Fibroblast of skin of scalp (primary cell): ENCODE measurements at places on chromosomes 16 and 17.

DNA sequence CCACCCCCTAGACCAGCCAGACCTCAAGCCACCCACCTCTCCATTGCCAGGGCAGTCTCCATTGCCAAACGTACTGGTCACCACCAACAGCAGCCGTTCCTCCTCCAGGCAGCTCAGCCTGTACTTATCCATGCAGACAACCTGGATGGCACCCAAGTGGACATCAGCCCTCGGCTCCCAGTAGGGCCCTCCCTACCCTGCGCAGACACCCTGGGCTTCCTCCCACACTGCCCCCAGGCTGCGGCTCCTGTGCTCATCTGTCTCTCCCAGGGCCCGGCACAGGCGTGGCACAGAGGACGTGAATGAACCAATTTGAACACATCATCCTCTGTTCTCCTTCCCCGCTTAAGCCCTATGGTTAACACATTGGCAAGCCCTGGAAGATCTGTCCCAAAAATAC is 29.5 kb downstream of the NOS2 start:
- DNase-seq = no peak

DNA sequence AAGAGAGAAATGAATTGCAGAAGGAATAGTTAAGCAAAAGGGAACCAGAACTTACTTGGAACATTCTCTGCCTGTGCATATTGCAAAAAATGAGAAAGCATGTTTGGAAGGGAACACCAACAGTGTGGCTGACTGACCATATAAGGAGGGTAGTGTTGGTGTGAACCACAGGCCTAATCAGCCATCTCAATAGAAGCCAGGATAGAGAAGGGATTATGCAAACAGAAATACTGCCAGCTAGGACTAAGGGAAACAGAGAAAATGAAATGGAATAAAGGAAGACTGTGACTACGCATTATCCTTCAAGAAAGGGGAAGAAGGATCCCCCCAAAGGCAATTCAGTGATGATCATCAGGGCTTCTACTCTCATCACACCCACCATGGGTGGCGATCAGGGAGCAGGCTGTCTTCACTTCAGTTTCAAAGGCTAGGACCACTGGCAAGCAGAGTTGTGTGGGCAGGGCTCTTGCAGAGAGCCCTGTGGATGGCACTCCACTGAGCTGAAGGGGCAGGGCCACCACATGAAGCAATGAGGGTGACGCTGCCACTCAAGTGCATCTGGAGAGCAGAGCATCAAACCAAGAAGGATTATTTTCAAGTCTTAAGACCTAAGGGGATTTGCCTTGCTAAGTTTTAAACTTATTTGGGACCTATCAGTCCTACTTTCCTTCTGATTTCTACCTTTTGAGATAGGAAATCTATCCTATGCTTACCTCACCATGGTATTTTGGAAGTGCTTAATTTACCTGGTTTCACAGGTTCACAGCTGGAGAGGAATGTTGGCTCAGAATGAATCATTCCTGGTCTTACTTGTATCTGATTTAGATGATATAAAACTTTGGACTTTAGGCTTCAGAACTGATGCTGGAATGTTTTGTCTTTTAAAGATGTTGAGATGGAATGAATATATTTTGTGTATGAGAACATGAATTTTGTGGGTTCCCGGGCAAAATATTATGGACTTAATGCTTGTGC is 140.5 kb downstream of the SSH2 start:
- DNase-seq = peak; percentile 3

DNA sequence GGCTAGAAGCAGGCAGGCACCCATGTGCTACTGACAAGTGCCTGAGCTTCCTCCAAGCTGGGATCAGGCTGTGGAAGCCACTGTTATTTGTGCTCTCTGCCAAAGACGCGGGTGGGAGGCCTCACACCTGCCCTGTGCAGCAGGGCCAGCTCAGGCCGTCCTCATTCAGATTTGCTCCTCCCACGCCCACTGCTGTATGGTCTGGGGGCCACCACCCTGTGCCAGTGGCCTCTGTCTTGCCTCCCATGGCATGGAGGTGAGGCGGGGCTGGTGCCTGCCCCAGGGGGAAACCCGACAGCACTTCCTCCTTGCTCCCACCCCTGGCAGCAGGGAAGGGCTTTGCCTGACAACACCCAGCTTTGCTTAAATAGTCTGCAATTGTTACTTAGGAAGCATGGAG is 356.5 kb upstream of the CDH8 start:
- DNase-seq = no peak

- peak; percentile 41 for DNase-seq
Measured at GRCh38 chr17:7916808-7917207, 719 bp upstream of the RNF227 start.
